ENCODE measurements at places on chromosomes 12 and 14. TPM values are rescaled to one million over a fixed set of nuclear protein-coding genes. Genes with fewer than 3 reads are reported as not detected.

- no peak for DNase-seq
Measured at GRCh38 chr12:48750769-48751356, 34.4 kb upstream of the CCNT1 start.

- no peak for DNase-seq
Measured at GRCh38 chr12:58557171-58557570, 363.1 kb downstream of the LRIG3 start.

DNA sequence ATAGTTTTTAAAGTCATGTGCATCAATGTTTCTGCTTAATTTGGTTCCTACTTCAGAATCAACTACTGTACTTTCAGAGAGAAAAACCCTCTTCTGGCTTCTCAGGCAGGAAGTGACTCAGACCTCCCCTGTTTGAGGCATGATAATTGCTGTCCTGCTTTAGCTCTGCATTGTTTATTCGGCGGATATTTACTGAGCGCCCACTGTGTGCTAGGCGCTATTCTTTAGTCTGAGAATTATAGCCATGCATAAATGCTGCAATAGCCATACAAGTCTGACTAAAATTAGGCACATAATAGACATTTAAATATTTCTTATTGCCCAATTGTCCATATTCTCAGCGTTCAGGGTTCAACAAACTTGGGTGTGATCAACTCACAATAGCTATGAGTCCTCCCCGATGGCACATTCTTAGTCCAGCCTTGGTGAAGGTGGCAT lies 6.1 kb upstream of the AMIGO2 start:
- DNase-seq = no peak

- no peak for DNase-seq
Measured at GRCh38 chr12:62848418-62848817, 86.5 kb downstream of the PPM1H start.

DNA sequence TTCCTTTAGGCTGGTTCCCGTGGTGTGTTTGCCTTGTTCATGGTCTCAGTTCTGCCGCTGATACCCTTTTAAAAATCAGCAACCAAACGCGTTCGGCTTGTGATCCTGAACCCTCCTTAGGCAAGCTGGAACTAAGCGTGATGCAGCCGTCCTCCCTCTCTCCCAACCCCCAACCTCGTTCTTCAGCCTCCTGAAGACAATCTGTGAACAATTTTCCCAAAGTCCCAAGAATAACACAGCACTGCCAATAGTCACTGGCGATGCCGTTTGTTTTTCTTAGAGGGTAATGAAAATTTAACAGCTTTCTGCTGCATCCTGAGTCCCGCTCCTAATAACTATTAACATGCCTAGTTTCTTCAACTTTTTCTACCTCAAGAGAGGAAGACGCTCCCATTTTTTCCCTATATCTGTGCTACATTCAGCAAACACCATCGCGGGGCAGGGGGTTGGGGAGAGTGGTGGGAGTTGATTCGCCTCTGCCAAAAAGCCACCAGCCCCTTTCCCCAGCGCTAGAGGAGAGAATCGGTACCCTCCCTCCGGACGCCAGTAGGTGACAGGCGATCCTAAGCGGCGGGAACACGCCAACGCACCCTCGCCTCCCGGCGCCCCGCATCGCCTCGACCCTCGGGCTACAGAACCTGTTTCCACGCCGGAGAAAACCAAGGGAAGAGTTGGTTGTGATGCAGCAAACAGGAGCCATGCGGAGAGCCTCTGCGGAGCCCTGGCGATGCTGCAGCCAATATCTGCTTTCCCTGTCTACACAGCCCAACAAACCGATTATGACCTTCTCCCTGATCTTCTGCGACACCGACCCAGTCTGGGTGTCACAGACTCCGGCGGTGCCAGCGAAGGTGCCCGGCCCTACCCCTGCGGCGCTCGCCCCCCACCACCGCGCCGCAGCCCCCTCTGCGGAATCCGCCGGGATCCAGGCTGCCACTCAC lies 752 bp downstream of the PRICKLE1 start:
- DNase-seq = no peak

DNA sequence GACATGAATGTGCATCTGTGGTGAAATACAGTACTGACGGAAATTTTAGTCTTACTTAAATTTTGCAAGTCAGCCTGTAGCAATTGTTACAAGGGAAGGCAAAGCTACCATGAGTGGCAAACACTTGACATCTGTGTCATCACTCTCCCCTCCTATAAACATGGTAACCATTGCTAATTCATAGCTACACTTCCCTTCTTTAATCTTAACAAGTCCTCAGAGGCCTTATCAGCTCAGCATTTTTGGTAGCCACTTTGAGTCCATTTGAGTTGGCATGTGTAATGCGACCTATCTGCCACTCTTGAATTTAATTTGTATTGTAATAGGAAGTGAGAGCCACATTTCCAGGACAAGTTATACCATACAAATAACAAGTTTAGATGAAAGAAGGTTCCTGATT lies 218.1 kb downstream of the RMST start:
- DNase-seq = no peak

GRCh38 chr14:90642244-90642717 lies 173.9 kb downstream of the TTC7B start:
- DNase-seq = no peak

- no peak for DNase-seq
Measured at GRCh38 chr12:111410431-111411184, 4.9 kb downstream of the SH2B3 start.

Gene ART4
- 0.17 TPM for total RNA-seq

Gene REC8
- 4.4 TPM for total RNA-seq

Gene VDR
- 4.6 TPM for total RNA-seq

Measured in chondrocyte (in vitro differentiated cells).